ENCODE measurements at places on chromosomes 12 and 14.
A peak's percentile ranks its signal among the peaks of the same experiment; 100 is the strongest.

DNA sequence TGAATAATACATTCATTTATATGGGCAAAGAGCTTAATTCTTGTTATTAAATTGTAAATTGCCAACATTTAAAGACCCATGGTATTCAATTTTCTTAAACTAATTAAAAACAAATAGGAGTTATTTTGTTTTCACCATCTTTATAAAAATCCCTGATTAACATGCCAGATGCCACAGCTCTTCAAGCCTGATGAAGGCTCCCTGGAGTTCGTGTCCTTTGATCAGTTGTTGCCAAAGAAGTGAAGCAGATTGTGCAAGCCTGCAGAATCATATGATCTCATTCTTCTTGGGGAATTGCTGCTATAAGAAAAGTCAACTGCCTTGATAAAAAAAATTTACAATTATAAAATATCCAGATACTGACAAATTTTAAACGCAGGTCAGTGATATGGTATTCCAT is 288.3 kb upstream of the PPFIA2 start:
- no peak for DNase-seq

GRCh38 chr12:15270591-15270990 is 49.4 kb upstream of the RERG start:
- no peak for DNase-seq

DNA sequence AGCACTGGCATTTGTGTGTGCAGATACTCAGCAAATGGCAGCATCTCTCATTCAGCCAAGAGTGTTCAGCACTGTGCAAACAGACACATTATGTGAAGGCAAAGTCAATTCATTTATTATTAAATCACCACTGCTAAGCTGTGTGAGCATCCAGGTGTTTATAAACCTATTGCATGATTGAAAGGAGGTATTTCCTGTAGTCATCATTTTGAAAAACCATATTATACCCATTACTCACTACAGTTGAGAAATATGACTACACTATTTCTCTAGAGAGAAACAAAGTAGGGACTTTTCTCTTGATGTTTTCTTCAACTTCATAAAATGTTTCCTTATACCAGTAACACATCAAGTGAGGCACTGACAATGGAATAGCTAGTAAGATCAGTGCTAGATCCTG is 13.7 kb downstream of the SPX start:
- DNase-seq = peak; percentile 7

GRCh38 chr14:63435204-63435603 is 108.0 kb downstream of the PPP2R5E start:
- DNase-seq = no peak

DNA sequence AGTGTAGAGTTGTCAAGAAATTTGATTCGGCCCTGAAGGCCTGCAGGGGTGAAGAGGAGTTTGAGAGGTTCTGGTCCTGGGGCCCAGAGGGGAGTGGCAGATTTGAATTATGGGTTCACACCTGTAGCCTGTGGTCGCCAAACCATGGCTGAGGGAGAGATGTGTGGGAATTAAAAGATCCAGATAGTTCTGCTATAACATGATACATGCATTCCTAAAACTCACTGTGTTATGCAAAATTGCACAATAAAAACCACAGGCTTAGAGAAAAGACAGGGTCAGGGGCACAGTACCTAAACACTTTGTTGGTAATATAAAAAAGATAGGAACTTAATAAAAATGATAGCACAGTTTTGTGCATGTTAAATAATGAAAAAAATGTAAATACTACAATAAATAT is 106.2 kb downstream of the TMEM30B start:
- DNase-seq = no peak

DNA sequence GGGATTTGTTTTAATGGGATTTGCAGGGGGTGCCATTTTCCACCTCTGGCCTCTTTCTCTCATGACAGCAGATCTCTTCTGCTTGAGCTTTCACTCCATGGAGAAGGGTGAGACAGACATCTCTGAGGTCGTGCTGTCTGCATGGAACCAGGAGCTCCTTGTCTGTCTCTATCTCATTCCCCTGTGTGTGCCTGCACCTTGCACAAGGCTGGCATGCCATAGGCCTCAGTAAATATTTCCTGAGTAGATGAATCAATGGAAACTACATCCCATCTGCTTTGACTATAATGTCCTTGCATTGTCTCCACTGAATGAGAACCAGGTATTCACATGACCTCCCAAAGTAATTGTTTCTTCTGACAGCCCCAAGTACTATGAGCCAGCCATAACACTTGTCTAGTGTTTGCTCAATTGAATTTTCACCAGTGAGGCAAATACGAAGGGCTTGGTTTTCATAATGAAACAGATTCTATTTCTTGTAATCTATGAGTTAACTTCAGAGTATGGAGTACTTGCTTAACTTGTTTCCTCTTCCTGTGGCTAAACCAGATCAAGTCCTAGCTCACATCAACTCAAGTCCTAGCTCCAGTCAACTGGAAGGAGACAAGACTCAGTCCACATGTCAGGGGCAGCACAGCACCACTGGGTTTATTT is 32.3 kb downstream of the KCNK13 start:
- DNase-seq = no peak

DNA sequence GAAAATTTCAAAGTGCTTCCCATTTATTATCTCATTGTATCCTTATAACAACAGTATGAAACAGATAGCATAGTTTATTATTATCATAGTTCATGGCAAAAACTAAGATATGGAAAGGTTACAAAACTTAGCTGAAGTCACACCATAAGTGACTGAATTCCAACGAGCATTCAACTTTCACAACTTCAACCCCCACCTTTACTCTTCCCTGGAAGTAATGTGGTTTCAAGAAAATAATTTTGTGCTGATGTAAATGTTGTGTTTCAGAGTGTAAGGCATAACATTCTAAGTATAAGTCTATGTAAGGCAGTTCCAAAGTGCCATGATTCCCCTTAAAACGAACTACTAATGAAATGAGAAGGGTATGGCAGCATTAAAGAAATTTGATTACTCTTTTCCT is 454.5 kb downstream of the BCAT1 start:
- DNase-seq = no peak

DNA sequence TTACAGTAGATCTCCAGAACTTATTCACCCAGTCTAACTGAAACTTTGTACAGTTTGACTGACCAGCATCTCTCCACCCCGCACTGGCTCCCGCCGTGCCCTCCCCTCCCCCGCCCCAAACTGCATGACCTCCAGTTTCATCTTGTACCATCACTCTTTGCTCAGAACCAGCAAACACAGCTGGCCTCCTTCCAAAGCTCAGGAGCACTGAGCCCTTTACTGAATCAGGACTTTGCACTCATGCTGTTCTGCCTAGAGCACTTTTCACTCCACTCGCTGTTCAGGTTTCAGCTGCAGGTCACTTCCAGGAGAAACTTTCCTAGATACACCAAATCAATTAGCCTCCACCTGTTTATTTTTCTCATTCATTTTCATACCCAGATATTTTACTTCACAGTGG is 455.3 kb upstream of the PDE3A start:
- DNase-seq = no peak

DNA sequence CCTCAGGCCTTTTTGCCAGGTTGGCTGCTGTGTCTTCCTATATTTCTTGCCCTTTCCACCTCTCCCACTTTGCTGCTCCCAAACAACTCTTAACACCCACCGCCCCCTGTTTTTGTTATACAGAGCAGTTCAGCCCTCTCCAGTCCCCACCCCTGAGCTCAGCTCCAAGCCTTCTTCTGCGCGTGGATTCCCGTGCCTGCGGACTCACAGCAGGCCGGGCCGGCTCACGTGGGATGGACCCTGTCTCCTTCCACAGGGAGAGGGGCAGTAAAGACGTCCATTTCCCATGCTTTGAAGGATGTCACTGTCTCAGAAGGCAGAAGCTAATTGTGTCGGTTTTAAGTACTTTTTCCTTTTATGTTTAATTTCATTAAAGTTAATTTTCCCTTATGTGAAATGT is 139.4 kb downstream of the CACNA1C start:
- no peak for DNase-seq
